ENCODE measurements at places on chromosomes 16 and 17. TPM values are rescaled to one million over a fixed set of nuclear protein-coding genes. Genes with fewer than 3 reads are reported as not detected.
A peak's percentile ranks its signal among the peaks of the same experiment; 100 is the strongest.

DNA sequence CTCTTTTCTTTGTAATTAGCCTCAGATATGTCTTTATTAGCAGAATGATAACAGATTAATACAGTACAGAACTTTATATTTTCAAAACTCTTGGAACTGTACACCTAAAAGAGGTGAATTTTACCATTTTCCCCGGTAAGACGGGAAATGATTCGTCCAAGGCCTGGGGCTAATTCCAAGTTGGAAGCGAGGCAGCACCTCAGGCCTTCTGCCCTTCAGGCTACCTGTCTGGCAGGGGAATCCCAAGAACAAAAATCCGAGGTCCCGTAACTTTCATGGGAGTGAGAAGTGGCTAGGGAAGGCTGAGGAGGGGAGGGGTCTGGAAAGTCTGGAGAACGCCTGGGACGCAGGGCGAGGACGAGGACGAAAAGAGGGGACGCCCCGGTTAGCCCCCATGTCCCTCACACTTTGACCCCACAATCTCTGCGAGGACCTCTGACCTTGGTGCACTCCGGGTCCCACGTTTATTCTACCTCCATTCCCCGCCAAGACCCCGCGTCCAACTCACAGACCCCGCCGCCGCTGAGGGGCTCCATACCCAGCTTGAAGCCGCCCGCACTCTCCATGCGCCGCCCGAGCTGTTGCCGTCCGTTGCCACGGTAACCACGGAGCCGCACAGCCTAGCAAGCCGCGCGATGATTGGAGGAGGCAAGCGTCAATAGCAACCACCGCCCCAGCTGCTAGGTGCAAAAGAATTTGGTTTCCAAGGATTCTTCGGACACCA, at the start of gene HYDIN:
TSS of gene HYDIN (minus strand) at position 601 of the 724 bp plus-strand sequence. CDS start 43,827 bp downstream, outside the sequence.
- peak; percentile 55 for DNase-seq

- DNase-seq: no peak
These were observed 93.6 kb upstream of the CIBAR2 start for GRCh38 chr16:85205747-85206471.

The ZNF205 gene
- total RNA-seq: 27.0 TPM

The SSTR5 gene
- total RNA-seq: 1.1 TPM

The SCN4A gene
- 0.23 TPM for total RNA-seq

The ZNF624 gene
- total RNA-seq: 11.0 TPM
